Gastrocnemius medialis (tissue), 4 donors: ENCODE measurements at places on chromosomes 12 and 14. TPM values are rescaled to one million over a fixed set of nuclear protein-coding genes. Genes with fewer than 3 reads are reported as not detected.

- peak overlapping the region; percentile 84 for H3K4me3 ChIP-seq
- no peaks in the 10 kb centered on the region for H3K27me3 ChIP-seq
- peaks cover 46% of the 10 kb centered on the region for H3K4me1 ChIP-seq
- H3K36me3 ChIP-seq: no peaks in the 10 kb centered on the region
- DNase-seq: no peak
Observed at GRCh38 chr14:103055695-103056094, 1.7 kb downstream of the CDC42BPB start.

DNA sequence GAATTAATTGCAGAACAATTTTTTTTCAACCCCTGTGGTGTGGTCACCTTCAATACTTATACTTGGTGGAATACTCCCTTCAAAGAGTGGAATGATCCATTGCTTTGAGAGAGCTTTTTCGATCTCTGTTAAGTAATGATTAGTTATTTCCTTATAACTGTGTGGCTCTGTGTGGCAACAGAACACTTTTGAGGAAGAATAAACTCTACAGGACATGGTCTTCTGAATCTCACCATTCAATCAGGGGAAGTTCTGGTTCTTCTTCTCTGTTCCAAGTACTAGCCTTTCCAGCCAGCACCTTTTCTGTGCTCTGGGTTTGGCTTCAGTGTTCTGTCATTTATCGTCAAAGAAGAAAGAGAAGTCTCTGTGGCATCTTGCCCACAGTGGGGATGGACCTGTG, 369.2 kb downstream of the ZFP36L1 start:
- no peaks in the 10 kb centered on the region for H3K36me3 ChIP-seq
- no peak overlapping the region for H3K4me3 ChIP-seq
- no peaks in the 10 kb centered on the region for H3K27me3 ChIP-seq
- no peaks in the 10 kb centered on the region for H3K4me1 ChIP-seq
- H3K27ac ChIP-seq: no peak overlapping the region
- no peak for DNase-seq

DNA sequence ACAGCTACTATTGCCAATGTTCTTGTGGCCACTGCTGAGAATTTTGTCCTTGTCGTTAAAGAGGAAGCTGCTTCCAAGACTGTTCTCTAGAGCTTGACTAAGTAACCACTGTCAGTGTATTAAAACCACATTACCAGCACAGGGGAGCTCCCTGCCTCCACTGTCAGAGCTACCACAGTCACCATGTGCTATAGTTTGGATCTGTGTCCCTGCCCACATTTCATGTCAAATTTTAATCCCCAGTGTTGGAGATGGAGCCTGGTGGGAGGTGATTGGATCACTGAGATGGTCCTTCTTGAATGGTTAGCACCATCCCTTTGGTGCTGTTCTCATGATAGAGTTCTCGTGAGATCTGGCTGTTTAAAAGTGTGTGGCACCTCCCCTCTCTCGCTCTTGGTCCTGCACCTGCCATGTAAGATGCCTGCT, 23.2 kb upstream of the RAP1B start:
- H3K4me1 ChIP-seq: no peaks in the 10 kb centered on the region
- no peak for DNase-seq
- H3K36me3 ChIP-seq: no peaks in the 10 kb centered on the region
- H3K27ac ChIP-seq: no peak overlapping the region
- H3K27me3 ChIP-seq: no peaks in the 10 kb centered on the region
- H3K4me3 ChIP-seq: no peak overlapping the region

Gene KLRG1
- 0.46 TPM for total RNA-seq

- no peaks in the 10 kb centered on the region for H3K27me3 ChIP-seq
- peak overlapping the region; percentile 40 for H3K27ac ChIP-seq
- H3K36me3 ChIP-seq: no peaks in the 10 kb centered on the region
- no peak overlapping the region for H3K4me3 ChIP-seq
Observed at GRCh38 chr12:11158885-11159444, 12.0 kb upstream of the SMIM10L1 start.

- no peaks in the 10 kb centered on the region for H3K27me3 ChIP-seq
- H3K27ac ChIP-seq: no peak overlapping the region
- H3K36me3 ChIP-seq: no peaks in the 10 kb centered on the region
Observed at GRCh38 chr14:78788467-78789360, 618.5 kb downstream of the NRXN3 start.
